ENCODE measurements at places on chromosomes 16 and 17.

DNA sequence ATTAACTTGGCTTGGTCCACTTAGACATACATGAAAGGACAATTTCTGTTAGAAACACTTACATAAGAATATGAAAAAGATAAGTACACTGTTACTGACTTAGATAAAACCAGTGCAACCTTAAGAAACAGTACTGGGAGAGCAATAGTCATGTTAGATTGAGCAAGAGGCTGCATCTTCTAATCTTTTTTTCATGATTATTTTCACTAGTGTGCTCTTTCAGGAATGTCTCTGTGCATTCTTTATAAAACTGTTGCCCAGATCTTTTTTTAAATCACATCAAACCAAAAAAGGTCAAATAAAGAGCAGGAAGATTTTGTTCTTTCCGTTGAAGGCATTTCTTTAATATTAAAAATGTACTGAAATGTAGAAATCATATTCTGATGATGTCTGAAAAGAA, 100.7 kb upstream of the AXIN2 start:
- no peak for DNase-seq

DNA sequence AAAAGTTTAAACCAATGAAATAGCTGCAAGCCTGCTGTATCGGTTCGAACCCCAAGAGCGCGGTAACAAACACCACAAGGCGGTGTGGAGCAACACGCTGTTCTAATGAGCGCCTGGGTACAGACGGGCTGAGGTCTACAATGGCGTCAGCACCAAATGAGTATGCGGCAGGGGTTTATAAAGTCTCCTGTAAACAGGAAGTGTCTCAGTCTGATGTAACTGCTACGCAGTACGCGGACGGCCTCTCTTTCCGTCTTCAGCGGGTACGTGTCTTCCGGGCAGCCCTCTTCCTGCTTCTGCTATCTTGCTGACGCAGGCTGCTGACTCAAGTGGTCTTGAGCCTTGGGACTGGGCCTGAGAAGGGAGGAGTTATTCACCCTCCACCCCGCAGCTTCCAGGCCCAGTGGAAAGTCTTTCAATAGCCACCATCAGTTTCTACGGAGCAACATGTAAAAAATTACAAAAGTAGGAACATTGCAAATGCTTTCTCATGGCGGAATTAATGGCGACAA, 40.5 kb upstream of the KCNJ2 start:
- no peak for DNase-seq

GRCh38 chr16:88429387-88430184, 23.5 kb upstream of the ZFPM1 start:
- DNase-seq: no peak

DNA sequence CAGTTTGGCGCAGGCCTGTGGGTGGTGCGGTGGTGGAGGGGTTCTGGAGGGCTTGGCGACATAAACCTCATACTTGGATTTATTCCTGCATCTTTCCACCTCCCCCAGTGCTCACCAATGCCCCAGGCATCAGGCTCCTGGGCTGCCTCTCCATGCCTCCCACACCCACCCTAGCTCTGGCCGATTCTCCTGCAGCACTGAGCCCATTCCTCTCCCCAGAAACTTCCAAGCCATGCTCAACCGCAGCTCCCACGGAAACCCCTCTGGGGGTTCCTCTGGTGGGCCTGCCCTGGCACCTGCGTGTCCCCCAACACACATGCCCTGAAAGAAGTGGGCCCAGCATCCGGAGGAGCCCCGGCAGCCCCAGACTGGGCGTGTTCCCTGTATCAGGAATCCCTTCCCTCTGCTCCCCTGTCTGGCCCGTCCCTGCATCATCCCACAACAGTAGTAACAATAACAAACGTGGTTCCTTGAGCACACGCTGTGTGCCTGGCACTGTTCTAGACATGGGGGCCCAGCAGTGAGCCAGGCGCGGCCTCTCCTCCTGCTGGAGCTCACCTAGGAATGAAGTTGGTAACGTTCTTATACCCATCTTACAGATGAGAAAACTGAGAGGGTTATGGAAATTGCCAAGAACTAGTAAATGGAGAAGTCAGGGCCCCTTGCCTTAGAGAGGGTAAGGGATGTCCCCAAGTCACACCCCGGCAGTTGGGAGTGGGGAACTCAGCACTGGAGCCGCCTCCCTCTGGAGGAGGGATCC, 2.3 kb downstream of the PRSS21 start:
- no peak for DNase-seq

- no peak for DNase-seq
Observed at GRCh38 chr17:58667934-58668597, 23.8 kb downstream of the TEX14 start.

- no peak for DNase-seq
Observed at GRCh38 chr17:31757097-31757496, 101.9 kb downstream of the COPRS start.

DNA sequence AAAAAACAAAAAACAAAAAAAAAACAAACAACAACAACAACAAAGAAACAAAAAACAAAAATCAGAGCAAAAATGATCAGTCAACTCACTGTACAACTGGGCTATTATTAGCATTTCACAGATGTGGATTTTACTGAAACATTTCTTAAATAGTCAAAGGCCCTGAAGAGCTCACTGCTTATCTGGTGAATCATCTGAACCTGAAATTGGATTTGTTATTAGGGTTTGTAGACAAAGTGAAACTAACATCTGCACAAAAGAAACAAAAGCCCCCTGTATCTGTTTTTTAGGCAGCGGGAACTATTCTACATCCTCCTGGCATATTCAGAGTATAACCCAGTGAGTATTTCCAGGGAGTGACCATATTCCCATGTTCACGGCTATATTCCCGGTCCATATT, 32.6 kb upstream of the KSR1 start:
- no peak for DNase-seq

- no peak for DNase-seq
Observed at GRCh38 chr17:8108972-8109660, 9.2 kb downstream of the ALOXE3 start.

Measured in thoracic aorta (tissue), 2 donors.